ENCODE measurements at places on chromosomes 11 and 22.

GRCh38 chr11:58573451-58574104 lies 2.1 kb downstream of the LPXN start:
- peak; percentile 20 for DNase-seq

DNA sequence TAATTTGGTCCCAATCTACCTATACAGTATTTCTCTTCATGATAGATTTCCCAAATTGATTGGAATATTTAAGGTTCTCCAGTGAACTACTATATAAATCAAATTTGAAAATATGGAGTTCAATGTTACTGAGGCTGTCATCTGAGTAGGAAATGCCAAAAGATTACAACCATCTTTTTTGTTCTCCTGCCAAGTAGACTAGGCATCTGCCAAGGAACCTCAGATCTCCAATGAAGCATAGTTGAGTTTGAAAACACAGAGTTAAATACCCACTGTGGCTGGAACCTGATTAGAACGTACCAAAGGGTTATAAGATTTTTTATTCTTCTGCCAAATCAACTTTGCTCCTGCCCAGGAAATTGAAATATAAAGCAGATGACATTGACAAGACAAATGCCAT lies 330.9 kb downstream of the CNTN5 start:
- DNase-seq: no peak

DNA sequence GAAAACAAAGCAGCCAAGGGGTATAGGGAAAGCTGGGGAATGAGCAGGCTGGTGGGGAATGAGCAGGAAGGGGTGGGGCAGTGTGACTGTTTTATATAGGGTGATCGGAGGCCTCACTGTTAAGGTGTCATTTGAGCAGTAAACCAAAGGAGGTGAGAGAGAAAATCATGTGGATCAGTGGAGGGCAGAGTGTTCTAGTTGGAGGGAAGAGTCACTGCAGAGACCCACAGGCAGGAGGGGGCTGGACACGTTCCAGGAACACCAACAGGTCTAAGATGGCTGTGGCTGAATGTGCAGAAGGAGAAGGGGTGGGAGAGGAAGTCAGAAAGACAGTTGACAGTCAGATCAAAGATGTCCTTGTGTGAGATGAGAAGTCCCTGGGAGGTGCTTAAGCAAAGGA lies 103.8 kb downstream of the ENTHD1 start:
- DNase-seq: no peak

DNA sequence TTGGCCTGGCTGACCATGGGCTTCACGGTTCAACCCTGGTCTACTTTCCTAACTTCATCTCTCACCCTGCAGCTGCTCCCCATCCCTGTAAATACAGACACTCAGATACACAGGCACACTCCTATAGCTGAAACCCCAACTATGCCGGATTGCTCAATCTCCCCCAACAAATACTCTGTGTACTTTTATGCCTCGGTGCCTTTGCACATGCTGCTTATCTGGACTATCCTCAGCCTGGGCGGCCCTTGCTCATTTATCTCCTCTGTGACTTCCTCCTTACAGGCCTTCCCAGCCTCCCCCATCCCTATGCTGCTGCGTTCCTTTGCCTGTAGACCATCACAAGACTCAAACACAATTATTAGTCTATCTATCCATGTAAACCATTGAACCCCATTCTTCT lies 76.6 kb downstream of the PKNOX2 start:
- DNase-seq: no peak

DNA sequence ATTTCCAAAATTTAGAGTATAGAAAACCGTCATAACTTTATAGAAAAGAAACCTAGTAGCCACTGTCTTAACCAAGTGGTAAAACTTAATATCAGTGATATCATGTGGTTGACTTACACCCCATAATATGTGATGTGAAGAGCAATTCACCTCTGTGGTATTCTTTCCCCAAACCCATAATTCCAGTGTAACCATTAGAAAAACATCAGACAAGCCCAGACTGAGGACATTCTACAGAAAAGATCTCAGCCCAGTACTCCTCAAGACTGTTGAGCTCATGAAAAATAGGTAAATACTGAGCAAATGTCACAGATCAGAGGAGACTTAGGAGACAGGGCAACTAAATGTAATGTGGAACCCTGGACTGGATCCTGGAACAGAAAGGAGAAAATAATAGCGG lies 134.6 kb downstream of the PGR start:
- DNase-seq: no peak

DNA sequence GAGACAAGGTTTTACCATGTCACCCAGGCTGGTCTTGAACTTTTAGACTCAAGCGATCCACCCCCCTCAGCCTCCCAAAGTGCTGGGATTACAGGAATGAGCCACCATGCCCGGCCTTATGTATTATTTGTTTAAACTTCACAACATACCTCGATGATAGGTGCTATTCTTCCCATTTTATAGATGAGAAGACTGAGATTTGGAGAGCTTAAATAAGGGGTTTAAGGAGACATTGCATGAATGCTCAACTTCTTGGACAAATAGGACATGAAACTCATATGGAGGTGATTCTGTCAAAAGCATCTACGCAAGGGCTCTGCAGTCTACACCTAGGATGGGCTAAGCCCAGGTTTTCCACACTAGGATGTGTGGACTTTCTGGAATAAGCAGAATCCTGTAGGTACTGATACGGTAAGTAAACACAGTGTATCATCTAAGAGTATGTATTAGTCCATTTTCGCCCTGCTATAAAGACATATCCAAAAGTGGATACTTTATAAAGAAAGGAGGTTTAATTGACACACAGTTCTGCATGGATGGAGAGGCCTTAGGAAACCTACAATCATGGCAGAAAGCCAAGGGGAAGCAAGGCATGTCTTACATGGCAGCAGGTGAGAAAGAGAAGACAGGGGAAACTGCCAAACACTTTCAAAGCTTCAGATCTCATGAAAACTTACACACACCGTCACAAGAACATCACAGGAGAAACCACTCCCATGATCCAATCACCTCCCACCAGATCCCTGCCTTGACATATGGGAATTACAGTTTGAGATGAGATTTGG lies 62.8 kb upstream of the CAPRIN1 start:
- no peak for DNase-seq

GRCh38 chr11:128271401-128271800 lies 316.0 kb downstream of the ETS1 start:
- DNase-seq: no peak

- no peak for DNase-seq
Measured at GRCh38 chr11:76683161-76684095, 12.9 kb upstream of the LRRC32 start.
